Bone marrow (tissue), 2 donors: ENCODE measurements at places on chromosomes 12 and 14.

DNA sequence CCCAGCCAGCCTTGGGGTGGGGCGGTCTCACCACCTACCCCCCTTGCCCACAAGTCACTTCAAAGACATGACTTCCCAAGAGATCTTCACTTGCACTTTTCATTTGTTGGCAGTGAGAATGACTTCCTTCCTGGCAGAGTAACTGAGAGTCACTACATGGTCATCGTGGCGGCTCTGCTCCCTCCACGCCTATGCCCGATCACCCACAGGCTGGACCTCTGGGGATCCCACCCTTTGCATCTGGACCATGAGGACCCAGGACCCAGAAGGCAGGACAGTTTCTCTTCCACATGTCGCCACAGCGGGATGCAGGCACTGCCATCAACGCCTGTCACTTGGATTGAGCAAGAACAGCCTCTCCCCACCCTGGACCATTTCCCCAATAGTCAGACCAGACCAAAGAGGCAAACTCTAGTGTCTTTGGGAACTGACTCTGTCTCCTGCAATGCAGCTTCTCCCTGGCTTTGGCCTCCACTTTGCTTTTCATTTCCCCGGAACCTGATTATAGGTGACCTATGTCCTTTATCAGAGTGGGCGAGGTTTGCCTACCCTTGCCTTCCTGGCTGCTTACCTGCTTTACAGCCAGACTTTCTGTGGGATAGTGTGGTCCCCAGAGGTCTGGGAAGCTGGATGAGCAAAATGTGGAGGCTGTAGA, 3.6 kb downstream of the VDR start:
- no peak for DNase-seq

GRCh38 chr12:46208370-46208769, 60.5 kb downstream of the SLC38A1 start:
- DNase-seq: no peak

GRCh38 chr12:22491034-22491433, 53.3 kb downstream of the C2CD5 start:
- no peak for DNase-seq

DNA sequence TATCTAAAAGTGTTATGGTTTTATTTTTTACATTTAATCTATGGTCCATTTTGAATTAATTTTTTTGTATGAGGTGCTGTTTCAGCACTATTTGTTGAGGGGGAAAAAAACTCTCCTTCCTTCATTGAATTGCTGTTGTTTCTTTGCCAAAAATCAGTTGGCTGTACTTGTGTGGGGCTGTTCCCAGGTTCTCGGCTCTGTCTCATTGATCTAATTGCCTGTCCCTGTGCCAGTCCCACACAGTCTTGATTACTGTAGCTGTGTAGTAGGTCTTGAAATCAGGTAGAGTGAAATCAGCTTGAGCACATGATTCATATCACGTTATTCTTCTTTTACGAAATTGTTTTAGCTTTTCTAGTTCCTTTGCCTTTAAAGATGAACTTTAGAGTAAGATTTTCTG, 109.7 kb downstream of the ADGRD1 start:
- no peak for DNase-seq

- DNase-seq: no peak
These were observed 336.4 kb downstream of the CACNA1C start for GRCh38 chr12:2389079-2389790.

DNA sequence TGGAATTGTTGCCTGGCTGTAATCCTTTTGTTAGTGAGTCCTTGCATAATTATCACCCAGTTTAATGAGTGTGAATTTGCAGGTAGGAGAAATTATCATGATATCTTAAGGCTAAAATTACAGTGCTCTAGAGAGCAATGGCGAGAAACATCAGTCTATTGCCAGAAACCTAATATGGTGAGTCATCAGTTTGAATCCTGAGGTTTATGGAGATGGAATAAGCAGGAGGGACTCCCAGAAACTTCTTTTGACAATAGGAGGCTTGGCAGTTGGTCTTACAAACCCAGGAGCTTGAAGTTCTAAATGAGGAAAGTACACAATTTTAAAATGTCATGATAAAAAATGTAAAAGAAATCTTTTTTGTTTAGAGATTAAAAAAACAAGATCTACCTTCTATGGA, 31.5 kb upstream of the CRADD start:
- DNase-seq: no peak

DNA sequence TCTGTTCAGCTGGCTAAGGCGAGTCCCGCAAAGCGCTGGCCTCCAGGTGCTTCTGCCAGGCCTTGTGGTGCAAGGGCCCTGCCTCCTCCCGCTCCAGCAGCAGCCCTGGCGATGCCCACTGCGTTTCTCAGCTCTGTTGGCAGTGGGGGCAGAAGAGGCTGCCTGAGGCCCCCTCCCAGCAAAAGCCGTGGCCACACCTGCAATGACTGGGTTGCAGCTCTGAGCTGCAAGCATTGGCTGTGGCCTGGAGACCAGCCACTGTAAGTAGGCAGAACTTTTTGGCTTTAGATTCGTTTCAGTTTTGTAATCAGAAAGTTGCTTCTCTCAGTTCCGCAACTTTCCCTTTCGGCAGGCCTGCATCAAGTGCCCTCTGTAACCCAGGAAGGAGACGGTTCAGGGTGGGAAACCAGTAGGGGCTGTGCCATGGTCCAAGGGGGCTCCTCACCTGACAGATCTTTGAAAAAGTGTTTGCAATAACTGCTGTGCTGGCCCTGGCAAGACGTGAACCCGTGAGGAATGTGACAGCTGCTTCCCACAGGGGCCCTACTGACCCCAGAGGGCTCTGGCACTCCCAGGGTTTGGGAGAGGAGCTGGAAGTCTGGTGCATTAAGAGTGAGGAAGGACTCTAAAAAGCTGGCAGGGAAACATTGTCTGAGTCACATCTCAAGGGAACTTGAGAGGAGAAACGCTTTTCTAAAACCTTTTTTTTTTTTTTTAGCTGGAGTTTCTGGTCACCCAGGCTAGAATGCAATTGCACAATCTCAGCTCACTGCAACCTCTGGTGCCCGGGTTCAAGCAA, 54.5 kb upstream of the MAX start:
- DNase-seq: no peak

GRCh38 chr12:116898669-116899068, 12.1 kb upstream of the FBXW8 start:
- DNase-seq: no peak
